ENCODE measurements at places on chromosomes 16 and 17.

GRCh38 chr16:50369133-50369804 is 481 bp upstream of the BRD7 start:
- no peak for DNase-seq

DNA sequence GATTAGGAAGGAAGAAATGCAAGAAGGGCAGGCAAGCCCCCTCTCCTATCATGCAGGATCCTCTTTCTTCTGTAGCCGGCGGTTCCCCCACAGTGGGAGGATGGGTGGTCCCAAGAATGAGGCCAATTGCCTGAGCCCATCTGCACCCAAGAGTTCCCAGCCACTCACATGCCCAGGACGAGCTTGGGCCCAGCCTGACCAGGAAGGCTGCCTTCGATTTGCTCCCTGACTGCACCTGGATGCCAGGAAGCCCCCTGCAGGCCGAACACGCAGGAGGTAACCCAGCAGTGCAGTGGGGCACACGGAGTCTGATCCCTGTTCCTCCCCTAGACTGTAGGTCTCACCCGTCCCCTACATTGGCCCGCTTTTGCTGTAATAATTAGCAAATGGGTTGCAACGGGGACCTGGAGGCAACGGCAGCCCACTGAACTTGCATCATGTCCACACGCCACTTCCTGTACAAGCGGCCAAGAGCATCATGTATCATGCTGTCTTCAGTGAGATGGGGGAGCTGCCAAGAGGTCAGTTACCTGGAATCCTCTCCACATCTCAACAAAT is 67.5 kb downstream of the AMFR start:
- DNase-seq = no peak

DNA sequence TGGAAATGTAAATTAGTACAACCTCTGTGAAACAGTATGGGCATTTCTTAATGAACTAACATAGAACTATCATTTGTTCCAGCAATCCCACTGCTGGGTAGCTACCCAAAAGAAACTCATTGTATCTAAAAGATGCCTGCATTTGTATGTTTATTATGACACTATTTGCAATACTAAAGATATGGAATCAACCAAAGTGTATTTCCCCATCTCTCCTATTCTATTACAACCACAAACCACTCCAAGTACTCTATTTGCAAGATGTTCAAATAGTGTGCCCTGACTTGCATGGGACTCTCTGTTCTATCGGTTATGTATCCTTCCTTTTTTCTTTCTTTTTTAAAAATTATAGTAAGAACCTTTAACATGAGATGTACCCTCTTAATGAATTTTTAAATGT is 845.2 kb downstream of the CDH11 start:
- DNase-seq = no peak

DNA sequence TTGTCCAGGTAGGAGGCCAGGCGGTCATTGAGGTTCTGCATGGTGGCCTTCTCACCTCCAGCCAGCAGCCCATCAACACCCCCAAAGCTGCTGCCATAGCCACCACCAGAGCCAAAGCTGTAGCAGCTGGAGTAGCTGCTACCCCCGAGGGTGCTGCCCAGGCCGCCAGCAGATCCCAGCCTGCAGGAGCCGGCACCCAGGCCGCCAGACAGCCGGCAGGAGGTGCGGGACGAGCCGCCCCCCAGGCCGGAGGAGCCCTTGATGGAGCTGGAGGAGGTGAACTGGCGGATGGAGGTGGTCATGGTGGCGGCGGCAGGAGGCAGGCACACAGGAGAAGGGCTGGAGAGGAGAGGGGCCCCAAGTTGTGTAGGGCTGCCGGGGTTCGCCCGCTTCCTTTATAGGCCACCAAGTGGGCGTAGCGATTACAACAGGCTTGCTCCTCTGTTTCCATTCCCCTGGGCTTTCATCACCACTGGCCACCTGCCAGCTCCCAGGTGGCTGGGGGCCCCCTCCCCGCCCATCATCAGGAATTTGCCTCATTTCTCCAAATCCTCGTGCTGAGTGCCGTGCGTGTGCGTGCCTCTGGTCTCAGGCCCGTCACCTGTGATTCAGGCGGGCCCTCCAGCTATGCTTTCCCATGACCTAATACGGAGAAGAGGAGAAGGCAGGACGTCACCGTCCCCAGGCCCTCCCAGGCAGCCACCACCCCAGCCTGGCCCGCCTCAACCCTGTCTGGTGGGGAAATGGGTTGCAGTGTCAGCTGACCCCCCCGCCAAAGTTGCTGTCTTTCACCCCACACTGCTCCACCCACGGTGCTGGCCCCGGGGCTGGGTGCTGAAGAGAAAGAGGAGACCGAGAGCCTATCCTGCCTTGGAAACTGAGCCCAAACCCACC is at the start of gene KRT17:
KRT17 (minus strand) TSS at position 368 of the 894 bp plus-strand sequence; CDS start at position 302, 66 bp downstream.
- DNase-seq = no peak

- no peak for DNase-seq
Observed at GRCh38 chr16:64544859-64545258, 577.0 kb downstream of the CDH11 start.

DNA sequence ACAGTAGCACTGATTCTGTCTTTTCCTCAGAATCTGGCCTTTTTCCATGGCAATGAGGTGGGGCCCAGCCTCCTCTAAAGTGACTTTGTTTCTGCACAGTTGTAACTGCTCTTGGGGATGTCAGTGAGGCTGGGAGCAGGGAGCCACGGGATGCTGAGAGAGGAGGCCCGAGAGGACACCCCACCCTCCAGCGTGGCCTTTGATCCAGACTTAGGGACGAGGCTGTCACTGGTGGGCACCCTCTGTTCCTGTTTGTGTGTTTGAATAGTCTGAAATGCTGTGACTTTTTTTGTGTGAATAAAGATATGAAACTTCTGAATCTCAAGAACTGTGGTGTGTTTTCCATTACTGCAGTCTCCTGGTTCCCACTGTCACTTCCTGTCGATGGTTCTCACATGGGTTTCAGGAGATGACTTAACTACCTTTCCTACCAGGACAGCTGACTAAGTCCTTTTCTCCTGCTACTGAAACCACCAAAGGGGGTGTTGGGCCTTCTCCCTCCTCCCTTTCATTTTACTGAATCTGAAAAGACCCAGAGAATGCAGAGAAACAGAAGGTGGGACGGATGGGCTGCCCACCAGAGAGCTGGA is 18.6 kb downstream of the KCTD2 start:
- DNase-seq = no peak

- DNase-seq = no peak
Observed at GRCh38 chr17:74063439-74063838, 140.0 kb upstream of the RPL38 start.

DNA sequence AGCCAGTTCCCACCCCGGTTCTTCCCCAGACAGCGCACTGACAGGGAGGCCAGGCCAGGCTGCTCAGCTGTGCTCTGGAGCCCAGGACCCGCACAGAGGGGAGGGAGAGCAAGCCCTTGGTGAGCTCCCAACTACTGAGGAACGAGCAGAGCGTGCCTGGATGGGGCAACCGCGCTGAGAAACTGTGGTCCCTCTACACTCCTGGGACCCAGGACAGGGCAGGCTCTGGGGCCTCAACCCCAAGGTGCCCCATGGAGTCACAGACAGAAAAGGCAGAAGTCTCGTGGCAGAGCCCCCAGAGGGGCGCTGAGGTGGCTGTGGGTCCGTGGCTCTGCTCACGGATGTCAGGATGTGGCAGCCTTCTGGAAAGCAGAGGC is 16.3 kb downstream of the SLX4 start:
- DNase-seq = no peak

DNA sequence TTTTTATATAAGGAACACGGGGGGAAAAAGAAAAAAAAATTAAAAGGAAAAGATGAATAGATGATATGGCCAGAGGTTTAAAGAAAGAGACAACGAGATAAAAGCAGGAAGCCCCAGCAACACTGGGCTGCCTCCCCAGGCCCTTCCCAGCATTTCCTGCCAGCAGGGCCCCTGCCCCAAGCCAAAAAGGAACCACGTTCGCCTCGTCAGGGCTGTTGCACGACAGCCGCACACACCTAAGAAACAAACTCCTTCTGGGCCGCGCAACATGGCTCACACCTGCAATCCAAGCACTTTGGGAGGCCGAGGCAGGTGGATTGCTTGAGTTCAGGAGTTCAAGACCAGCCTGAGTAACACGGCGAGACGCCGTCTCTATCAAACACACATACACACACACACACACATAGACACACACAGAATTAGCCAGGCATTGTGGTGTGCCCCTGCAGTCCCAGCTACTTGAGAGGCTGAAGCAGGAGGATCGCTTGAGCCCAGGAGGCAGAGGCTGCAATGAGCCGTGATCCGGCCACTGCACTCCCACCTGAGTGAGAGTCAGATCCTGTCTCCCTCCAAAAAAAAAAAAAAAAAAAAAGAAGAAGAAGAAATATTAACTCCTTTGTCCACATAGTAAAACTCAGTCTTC is 83.0 kb downstream of the ANKRD11 start:
- no peak for DNase-seq

- no peak for DNase-seq
Observed at GRCh38 chr17:75995385-75995925, 5.2 kb upstream of the CDK3 start.

- no peak for DNase-seq
Observed at GRCh38 chr16:5065326-5065725, 430 bp downstream of the C16orf89 start.

DNA sequence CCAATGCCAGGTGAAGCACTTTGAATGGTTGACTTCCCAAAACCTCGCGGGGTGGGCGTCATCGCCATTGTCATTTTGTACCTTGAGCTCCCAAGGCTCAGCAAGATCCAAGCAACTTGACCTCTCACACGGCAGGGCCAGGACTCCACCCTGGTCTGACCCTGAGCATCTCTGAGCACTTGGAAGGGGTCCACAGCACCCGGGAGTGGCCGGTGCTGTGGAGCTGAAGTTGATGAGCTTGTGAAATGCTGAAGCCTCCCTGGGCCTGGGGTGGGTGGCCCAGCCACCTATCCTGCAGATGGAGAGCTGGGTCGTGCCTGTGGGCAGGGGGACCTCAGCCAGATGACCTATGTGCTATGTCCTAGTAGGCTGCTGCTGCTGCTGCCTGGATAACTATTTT is 283.3 kb upstream of the FOXF1 start:
- DNase-seq = no peak

DNA sequence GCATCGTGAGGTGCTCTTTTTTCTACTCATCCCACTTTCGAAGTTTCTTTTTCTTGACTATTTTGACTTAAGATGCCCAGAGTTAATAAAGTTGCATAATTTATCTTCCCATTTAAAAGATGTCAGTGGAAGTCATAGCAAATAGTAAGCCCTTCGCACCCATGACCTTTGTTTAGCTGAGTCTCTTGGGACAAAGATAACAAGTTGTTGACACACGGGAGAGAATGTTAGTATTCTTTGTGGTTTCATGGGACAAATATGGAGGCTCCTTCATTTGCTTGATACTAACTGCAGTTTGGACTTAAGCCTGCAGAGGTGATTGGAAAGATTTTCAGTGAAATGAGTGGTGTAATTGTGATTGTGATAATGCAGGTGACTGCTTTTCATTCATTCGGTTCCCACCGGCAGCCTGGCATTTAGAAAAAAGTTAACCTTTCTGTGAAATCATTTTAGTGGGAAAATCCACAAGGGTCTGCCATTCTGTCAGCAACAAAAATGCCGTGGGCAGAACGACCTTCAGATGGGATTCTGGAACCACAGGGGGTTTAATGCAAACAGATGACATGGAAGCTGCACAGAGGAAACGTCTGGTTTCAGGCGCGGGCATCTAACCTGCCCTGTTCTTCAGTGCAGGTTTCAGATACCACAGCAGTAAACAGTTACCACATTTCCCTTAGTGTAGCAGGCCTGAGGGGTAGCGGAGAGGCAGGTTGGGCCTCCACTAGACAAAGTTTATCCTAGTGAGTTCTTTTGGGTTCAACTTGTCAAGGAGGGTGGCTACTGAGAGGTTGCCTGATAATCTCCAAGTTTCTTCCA is 123.0 kb downstream of the RPTOR start:
- no peak for DNase-seq

DNA sequence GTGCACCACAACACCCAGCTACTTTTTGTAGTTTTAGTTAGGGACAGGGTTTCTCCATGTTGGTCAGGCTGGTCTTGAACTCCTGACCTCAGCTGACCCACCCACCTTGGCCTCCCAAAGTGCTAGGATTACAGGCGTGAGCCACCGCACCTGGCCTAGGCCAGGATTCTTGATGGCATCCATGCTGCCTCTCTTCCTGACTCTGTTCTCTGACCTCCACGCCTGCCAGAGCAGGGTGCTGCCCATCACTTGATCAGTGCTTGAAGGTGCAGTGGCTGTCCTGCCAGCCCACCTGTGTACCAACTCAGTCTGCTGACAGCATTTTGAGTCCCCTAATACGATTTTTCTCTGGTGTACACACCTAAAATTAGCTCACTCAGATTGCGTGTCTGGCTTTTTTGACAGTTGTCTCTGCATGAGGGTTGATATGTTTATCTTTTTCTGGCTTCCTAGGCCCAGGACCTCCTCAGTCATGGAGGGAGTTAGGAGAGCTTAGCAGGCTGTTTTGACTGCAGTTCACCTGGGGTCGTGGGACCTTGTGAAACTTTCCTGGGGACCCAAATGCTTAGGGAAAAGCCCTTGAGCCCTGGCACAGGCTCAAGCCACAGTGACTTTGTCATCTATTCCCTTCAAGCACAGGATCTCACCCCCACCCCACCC is 5.9 kb downstream of the HAS3 start:
- DNase-seq = no peak

DNA sequence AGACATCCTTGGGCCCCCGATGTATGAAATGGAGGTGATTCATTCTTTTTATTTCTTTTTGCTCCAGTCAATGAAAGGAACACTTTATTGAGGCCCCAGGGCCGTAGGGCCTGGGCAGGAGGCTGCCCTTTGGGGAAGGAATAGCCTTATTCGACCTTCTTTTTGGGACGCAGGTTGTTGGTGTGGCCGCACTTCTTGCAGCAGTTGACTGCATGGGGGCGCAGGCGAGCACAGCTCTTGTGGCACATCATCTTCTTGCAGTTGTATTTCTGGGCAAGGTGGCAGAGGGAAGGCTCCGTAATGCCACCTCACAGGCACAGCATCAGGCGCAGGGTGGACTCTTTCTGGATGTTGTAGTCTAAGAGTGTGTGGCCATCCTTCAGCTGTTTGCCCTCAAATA is 50.9 kb downstream of the SIAH1 start:
- no peak for DNase-seq

GRCh38 chr17:80409626-80410025 is 5.3 kb upstream of the ENDOV start:
- no peak for DNase-seq

- DNase-seq = no peak
Observed at GRCh38 chr16:5509794-5510193, 412.2 kb upstream of the EEF2KMT start.

- no peak for DNase-seq
Observed at GRCh38 chr17:60106340-60107059, 27.8 kb upstream of the HEATR6 start.

DNA sequence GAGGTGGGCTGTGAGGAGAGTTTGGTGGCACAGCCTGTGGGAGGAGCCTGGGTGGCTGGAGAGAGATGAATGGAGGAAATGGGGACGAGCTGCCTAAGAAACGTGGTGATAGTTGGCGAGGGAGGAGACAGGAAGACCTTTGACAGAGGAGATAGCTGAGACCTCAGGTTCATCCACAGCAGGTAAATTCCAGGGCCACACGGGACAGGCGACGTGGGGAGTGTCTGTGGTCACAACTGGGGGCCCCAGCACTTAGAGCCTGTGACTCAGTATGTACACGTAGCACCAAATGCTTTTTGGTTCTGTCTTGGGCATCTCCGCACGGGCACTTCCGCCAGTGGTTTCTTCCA is 7.7 kb downstream of the MINK1 start:
- DNase-seq = no peak

Data from GOT3 (cell line).